ENCODE measurements at places on chromosomes 16 and 17.

DNA sequence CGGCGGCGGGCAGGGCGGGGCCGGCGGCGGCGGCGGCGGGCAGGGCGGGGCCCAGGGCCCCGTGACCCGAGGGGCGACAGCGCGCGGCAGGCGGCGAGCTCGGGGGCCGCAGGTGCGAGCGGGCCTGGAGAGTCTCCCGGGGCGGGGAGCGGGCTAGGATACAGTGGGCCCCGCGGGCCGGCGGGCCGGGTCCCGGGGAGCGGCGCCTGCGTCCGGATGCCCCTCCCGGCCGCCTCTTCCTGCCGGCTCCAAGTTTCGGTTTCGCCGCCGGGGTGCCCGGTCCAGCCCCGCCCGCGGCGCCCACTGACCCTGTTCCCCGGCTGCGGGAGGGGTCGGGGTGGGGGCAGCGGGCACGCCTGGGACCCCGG lies at the start of gene RNF213:
Gene RNF213 (plus strand): TSS at position 62 of the 368 bp plus-strand sequence. CDS start 2,830 bp downstream, outside the sequence.
- no peak for DNase-seq

- no peak for DNase-seq
Measured at GRCh38 chr16:78505036-78505435, 405.6 kb downstream of the WWOX start.

- no peak for DNase-seq
Measured at GRCh38 chr16:72764015-72764654, 283.8 kb downstream of the ZFHX3 start.

DNA sequence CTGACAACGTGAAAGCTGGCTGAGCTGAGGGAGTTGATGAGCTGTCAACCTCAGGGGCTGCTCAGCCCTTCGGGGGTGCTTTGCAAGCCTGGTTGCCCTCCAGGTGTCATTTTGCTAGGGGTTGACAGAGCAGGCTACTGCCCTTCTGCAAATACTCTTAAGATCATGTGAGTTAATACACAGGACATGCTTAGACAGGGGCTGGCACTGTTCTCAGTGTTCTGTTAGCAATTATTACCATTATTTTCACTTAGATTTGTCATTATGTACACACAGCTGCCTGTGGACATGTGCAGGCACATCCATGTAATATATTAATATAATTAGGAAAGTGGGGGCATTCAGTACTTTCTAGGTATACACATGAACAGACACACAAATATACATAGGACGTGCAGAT lies 554.3 kb upstream of the HSBP1 start:
- no peak for DNase-seq

DNA sequence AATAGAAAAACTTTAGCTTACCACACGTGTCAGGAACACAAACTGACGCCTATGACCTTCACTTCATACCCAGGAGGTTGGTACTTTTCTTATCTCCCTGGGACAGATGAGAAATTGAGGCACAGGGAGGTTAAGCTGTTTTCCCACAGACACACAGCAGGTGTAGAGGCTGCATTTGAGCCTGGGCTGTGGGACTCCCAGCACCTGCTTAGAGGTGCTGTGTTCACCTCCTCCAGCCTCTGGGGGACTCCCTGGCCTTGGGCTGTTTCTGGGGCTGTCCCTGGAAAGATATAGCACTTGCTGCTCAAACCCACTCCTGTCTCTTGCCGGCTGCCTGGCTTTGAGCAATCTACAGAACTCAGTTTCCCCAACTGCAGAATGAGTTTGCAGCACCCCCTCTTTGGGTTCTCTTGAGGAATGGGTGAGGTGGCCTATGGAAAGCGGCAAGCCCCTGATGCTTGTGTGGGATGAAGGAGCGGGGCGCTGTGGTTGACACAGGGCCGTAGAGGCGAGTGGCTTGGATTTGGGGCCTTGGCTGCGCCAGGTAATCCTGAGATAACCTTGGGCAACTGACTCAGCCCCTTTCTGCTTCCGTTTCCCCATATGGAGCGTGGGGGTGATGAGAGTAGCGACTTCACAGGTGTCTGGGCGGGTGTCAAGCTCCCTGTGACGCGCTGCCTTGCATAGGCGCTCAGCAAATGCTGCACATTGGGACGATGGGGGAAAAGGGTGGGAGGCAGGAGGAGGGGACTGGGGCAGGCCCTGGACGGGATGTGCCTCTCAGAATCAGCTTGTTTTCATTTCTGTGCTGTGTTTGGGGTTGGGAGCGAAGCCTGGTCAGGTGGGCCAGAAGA lies 104.5 kb upstream of the CIBAR2 start:
- no peak for DNase-seq

- DNase-seq: no peak
Measured at GRCh38 chr17:9529033-9529700, 46.5 kb downstream of the STX8 start.

DNA sequence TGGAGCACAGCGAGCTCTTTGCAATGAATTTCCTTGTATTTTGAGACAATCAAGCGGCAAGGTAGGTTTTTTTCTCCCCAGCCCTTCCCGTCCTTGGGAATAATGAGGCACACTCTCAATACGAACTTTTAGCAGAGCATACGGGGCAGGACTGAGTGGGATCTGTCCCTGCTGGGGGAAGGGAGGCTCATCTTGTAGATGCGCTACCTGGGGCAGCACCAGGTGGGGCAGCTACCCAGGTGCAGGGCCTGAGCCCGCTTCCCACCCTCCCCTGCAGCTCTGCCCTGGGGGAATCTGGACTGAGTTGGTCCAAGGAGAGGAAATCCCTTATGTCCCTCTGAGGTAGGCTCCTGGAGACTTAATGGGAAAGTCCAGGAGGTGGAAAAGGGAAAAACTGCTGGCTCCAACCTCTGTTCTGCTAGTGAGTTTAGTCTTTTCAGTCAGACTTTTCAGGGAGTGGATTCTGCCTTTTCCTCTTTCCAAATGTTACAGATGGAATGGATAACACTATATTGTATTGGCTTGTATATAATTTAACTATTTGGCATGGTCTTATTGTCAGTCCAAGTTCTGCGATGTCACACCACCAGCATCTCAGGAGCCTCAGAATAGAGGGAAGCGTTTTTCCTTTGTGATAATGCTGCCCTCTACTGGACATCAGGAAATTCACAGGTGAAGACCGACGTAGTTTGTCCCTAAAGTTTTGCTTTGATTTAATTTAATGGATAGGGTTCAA lies 9.6 kb upstream of the CES1 start:
- DNase-seq: no peak

DNA sequence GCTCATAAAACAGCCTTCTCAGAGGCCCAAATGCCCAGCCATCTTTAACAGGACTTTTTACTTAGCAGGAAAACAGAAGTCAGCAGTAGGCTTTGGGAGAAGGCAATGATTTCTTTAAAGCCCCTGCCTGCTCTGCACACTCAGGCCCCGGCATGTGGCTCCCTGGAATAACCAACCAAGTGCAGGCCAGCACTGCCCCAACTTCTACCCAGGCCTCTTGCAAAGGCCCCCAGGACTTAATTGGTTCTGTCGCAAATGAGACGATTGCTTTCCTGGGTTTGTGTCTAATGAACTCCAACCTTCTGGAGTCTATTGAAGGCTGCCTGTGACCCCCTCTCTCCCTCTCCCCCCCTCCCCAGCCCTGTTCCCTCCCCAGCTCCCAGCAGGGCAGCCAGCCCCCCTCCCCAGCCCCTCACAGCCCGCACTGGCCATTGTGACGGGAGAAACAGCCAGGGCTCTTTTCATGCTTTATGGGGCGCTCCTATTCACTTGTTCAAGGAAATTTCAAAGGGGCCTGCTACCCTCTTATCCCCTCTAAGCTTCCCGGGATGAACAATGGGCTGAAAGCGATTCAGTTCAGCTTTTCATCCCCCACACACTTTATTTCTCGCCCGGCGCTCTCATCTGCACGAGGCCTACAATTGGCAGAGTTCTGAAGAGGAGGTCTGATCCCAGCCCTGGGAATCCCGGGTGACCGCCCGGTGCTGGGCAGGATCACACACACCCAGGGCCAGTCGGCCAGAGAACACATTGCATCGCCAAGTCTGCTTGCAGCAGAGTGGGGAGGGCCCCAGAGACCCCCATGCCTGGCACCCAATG lies 15.5 kb downstream of the AXIN2 start:
- DNase-seq: no peak

- DNase-seq: no peak
Measured at GRCh38 chr16:79765431-79765830, 164.9 kb upstream of the MAF start.

DNA sequence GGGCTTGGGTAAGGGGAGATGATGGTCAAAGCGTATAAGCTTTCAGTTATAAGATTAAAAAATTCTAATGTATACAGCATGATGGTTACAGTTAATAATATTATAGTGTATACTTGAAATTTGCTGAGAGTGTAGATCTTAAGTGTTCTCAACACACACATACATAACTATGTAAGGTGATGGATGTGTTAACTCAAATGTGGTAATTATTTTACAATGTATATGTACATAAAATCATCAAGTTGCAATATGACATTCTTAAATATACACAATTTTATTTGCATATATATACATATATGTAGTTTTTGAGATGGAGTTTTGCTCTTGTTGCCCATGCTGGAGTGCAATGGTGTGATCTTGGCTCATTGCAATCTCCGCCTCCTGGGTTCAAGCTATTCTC lies 7.2 kb downstream of the ZKSCAN2 start:
- no peak for DNase-seq

DNA sequence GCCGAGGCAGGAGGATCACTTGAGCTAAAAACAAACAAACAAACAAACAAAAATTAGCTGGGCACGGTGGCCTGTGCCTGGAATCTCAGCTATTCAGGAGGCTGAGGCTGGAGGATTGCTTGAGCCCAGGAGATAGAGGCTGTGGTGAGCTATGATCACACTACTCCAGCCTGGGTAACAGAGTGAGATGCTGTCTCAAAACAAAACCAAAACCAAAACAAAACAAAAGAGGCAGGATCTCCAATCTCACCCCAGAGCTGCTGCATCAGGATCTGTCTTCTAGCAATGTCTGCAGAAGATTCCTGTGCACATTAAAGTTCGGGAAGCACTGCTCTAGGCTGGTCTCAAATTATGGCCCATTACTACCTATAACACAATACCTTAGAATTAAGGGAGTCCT lies 43.1 kb downstream of the MAP2K6 start:
- DNase-seq: no peak

DNA sequence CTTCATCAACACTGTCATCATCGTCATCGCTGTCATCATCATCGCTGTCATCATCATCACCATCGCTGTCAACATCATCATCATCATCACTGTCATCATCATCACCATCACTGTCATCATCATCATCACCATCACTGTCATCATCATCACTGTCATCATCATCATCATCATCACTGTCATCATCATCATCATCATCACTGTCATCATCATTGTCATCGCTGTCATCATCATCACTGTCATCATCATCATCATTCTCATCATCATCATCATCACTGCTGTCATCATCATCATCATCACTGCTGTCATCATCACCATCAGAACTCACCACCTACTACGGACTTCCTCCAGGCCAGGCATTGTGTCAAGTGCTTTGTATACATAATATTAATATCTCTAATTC lies 160.6 kb downstream of the AIPL1 start:
- DNase-seq: no peak

- no peak for DNase-seq
Measured at GRCh38 chr17:78130437-78131101, at the start of gene TMC8. TMC8 (plus strand) TSS chr17:78130771; CDS start chr17:78131589, 818 bp downstream.

- DNase-seq: no peak
Measured at GRCh38 chr17:57915544-57915943, 39.7 kb downstream of the CUEDC1 start.

- no peak for DNase-seq
Measured at GRCh38 chr16:11550791-11551498, 35.8 kb downstream of the LITAF start.

GRCh38 chr16:53629607-53630312 lies 73.9 kb downstream of the RPGRIP1L start:
- DNase-seq: no peak

DNA sequence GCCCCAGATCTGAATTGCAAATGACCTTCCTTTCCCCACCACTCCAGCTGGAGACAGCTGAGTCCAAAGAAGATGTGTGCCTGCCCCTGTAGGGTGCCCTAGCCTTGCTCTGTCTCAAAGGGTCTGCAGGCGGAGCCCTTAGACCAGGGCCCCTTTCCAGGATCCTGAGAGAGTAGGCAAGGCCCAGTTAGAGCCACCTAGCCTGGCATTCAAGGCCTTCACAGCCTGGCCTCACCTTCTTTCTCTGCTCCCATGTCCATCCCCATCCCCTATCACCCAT lies 66.6 kb upstream of the LHX1 start:
- DNase-seq: no peak

DNA sequence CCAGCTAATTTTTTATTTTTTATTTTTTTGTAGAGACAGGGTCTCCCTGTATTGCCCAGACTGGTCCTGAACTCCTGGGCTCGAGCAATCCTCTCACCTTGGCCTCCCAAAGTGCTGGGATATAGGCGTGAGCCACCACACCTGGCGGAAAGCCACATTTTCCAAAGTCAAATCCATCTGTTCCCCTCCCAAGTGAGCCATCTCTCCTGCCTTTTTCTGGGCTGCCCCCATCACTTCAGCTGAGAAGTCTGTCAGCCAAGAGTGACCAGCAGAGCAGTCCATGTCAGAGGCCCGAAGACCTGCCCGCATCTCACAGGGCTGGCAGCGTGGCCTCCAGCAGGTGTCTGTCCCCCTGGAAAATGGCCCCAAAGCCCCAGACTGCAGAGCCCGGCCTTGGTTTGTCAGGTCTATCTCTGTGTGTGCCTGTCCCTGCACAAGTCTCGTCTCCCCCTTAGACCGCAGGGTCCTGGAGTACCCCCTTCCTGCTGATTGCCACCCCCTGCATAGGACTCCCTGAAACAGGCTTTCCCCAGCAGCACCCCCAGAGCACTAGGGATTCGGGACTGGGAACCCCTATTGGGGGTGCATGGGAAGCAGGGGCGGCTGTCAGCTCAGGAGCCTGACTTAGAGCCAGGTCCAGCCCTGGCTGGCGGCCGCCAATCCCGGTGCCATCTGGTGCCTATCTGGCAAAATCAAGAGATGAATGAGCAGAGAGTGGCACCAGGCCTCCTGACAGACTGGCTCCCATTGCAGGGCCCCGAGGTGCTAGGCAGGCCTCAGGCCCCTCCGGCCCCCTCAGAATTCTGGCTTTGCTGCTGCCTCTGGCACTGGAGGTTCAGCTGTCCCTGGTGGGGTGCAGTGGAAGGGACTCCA lies 7.8 kb downstream of the TTYH2 start:
- DNase-seq: no peak

DNA sequence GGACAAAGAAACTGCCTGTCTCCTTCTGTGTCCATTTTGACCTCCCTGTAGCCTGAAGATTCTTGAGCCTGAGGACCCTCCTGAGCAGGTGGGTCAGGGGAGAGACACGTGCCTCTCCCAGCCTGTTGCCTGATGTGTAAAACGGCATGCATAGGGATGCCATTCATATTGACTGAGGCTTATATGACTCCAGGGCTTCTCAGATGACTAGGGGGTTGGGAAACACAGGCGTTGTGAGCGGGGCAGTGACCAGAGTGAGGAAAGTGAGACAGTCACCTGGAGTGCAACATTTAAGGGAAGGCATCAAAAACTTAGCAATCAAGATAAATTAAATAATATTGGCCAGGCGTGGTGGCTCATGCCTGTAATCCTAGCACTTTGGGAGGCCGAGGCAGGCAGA lies 5.1 kb upstream of the SLC16A5 start:
- no peak for DNase-seq
